ENCODE measurements at places on chromosomes 5 and 9.

GRCh38 chr5:128850049-128850448 lies 115.2 kb upstream of the SLC27A6 start:
- DNase-seq: no peak

DNA sequence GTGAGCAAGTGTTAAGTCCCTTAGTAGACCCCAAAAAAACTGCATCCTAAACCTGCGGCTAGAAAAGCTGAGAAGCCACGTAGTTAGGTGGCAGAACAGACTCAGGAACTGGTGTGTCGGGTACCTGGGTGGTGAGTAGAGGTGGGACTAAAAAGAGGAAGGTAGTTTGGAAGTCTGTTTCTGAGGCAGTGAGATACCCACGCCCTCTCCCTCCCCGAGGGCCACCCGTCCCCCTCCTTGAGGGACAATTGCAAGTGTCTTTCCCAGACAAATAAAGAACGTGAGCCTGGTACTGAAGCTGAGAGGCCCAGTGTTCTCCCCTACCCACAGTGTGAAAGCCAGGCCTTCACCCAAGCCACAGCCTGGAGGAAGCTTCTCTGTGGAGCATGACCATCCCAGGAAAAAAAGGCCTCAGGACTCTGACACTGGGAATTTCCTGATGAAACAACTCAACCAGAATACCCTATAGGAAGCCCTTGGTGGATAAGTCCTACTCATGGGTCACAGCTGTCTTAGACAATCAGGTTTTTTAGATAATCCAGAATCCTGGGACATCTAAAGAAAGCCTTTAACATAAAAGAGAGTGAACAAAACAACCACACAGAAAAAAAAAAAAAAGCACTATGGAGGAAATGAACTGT lies 7.0 kb upstream of the CD74 start:
- no peak for DNase-seq

DNA sequence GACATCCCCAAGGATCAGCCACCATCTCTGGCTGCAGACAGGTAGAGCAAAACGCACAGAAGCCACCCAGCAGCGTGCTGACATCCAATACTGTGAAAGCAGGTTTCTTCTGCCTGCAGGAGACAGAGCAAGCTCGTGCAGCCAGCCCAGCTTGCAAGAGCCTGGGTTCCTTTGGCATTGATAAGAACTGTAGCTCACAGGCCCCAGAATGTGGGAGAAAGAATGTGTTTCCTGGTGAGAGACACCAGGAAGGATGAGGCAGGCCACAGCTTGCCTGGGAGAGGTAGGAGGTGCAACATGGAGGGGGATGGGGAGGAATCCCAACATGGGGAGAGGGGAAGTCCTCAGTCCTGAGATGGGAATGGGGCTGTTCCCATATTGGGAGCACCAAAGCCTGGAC lies 34.0 kb upstream of the ARAP3 start:
- DNase-seq: no peak

- no peak for DNase-seq
Observed at GRCh38 chr9:134304690-134305089, 21.6 kb upstream of the RXRA start.

GRCh38 chr5:77186652-77187370 lies 23.7 kb upstream of the PDE8B start:
- no peak for DNase-seq

DNA sequence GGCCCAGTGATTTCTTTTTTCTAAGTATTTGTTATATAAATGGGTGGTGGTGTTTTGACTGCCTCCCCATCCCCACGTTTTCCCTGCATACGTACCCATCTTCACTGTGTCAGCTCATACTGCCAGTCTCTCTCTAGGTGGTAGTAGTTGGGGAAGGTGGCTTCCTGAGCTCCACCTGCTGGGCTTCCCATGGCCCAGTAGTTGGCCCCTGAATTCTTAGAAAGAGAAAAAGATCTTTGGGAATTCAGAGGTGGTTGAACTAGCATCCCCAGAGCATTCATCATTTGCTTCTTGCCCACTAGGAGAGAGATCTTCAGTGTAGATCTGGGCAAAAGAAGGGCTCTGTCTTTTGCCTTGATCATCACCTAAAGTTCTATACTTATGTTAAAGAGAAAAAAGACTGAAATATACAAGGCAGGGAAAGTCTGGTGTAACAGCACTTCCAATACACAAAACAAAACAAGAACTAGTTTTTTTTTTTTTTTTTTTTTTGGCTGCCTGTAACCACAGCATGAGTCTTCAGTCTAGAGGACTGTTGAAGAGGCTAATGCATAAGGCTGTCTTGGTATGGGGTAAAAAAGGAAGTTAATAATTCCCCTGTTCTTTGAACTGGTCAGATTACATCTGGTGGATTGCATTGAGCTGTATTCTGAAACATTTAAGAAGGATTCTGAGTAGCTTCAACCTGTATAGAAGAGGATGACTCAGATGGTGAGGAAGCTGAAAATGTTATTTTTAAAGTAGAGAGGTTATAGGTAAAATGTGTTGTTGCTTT lies 128.7 kb downstream of the ATG10 start:
- DNase-seq: no peak

GRCh38 chr5:75706775-75707174 lies 10.5 kb downstream of the POC5 start:
- no peak for DNase-seq

DNA sequence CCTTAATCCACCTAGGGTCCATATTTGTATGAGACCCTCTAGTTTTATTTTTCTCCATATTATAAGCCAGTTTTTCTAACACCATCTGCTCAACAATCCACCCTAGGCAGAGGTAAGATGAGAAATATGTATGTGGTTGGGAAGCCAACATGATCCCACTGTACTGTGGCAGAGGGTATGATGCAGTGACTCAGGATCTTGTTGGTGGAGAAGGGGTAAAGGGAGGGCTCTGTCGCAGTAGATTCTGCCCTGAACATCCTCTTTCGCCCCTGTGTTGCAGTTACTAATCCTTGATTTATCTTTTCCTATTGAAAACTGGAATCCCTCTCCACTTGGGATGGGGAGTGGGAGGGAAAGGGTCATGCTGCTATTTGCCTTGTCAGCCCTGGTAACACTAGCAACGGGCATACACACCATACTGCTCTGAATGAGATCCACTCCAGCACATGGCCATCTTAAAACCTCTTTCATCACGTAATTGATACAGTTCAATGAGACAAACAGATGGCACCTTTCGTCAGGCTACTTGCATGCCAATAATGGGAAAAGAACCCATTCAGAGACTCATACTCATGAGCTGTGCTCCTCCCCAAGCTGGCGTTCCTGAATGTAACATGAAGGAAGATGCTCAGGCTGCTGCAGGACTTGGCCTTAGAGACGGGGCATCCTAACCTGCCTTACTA lies 63.0 kb downstream of the ADAMTS12 start:
- DNase-seq: no peak

GRCh38 chr5:71734141-71734540 lies 15.1 kb downstream of the CARTPT start:
- peak; percentile 2 for DNase-seq

DNA sequence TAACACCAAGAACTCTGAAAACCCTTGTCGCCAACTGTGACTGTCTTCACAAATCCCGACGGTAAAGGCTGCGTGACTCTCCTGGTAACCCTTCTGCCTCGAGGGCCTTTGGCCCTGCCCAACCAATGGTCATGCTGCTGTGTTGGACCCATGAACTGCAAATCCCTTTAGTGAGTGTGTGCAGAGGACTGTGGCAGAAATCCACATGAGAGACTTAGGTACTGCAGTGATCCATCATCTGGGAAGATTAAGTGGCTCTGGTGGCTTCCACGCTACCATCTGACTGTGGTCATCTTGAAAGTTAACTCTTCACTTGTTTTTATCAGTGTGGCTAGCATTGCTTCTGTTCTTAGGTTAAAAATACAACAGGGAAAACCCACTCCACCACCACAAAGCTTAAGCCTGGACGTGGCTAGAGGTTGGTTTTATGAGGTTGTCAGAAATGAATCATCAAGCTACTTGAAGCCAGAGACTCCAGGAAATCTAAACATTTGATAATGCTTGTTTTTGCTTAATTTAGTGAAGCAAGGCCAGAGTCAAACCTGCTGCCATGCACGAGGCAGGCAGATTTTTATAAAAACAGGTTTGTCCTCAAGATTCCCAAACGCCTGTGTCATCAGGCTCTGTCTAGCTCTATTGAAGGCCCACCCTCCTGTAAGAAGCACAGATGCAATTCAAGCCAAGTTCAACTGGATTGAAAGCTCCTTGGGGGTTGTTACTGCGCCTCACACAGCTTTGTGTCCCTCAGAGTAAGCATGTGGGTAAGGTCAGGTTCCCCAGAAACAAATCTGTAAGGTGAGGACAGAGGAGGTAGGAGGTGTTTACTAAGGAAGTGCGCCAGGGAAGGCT lies 52.7 kb upstream of the ERCC6L2 start:
- no peak for DNase-seq

DNA sequence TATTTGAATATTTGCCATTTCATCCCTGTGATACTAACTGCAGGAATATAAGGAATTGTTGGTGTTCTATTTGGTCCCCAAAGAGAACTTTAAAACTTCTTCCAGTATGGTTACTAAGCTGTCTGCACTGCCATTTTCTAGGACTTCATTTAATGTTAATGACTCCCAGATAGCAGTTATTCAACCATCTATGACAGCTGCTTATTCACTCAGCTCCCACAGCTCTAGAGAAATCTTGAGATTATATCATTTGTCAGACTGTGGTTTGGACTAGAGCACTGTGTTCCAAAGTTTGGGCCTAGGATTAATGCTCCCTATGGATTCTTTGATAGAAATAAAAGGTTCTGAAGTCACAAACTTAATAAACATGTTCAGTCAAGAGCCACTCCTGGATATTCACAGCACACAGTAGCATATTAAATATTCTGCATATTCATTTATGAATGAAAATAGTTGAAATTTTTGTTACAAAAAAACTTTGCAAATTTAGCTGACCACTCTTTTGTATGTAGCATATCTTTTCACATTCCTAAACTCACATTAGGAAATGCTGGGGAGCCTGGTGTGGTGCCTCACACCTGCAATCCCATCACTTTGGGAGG lies 173.7 kb downstream of the NFIB start:
- no peak for DNase-seq

DNA sequence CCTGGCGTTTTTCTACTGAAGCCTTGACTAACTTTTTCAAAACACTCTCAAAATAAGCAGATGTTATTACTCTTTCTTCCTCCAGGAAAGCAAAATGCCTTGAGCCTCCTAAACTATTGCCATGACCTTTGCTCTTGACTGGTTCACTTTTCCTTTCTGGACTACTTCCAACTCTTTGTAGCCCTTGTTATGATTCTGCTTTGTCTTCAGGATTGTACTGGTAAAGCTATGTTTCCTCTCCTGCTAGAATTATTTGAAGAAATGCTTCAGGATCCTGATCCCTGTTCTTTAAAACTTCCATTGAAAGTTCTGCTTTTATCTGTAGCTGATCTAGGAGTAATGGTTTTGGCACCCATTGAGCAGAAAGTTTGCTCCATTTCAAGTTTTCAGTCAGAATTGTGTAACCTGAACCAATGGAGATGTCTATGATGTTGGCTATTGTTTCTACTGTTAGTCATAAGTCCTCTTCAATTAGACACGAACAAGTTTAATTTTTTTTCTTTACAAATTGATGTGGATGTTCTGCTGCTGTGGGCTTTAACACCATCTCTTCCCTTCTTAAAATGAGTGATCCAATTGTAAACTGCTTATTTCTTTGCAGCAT lies 1356.4 kb downstream of the EFNA5 start:
- DNase-seq: no peak

DNA sequence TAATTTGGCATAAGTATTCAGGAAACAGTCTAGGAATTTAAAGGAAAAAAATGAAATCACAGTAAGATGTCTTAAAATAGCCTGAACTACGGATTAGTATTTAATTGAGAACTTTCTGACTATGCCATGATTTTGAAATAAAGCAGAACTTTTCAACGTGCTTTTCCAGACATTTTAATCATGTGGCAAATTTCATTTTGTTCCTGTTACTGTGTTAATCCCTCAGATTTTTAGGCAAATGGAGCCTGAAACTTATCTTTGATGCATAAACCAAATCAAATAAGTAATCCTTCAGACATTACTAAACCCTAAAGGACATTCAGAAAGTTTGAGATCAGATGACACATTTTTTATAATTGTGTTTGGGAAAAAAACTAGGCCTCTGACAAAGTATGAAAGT lies 75.7 kb downstream of the FBN2 start:
- no peak for DNase-seq

GRCh38 chr9:88425538-88425950 lies 37.3 kb downstream of the SPIN1 start:
- no peak for DNase-seq

DNA sequence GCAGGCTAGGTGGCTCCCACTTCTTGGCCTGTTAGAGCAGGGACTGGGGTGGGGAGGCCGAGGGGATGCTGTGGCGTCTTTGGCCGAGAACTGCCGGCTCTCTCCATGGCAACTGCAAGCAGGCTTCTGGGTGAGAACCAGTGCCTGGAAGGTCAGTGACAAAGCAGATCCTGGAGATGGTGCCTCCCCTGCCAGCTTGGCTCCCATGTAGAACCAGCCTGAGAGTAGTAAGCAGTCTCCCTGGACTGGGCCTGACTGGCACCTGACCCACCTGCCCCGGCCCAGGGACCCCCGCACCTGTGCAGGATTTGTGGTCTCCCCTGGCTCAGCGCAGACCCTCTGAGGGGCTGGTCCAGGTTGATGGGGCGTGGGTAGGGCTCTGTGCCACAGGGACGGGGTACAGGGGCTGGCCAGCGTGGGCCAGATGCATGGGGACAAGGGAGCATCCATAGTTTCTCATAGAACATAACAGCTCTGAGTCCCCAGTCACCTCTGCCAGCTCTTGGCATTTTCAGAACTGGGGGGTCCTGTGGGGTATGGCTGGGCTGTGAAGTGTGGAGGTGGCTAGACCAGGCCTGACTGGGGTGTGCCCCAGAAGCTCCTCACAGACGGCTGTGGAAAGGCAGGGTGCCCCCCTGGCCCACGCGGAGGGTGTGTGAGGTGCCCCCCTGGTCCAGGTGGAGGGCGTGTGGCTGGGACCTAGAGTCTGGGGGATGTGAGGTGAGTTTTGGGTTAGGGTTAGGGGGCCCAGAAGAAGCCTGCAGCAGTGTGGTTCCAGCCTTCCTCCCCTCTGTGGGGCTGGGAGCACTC lies 22.2 kb downstream of the CACNA1B start:
- DNase-seq: no peak

GRCh38 chr9:99752417-99753109 lies 69.1 kb upstream of the NR4A3 start:
- DNase-seq: no peak

GRCh38 chr9:110284211-110284844 lies 28.0 kb upstream of the TXN start:
- no peak for DNase-seq

DNA sequence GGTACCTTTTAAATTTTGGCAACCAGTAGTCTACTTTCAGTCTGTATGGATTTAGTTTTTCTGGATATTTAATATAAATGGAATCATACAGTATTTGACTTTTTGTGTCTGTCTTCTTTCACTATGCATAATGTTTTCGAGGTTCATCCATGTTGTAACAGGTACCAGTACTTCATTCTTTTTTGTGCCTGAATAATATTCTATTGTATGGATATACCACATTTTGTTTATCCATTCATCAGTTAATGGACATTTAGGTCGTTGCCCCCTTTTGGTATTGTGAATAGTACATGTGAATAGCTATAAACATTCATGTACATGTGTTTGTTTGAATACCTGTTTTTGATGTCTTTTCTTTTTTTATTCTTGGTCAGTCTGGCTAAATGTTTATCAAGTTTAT lies 19.1 kb upstream of the TBCA start:
- DNase-seq: no peak

GRCh38 chr5:134507452-134507851 lies 18.0 kb upstream of the JADE2 start:
- DNase-seq: no peak

Data from NCI-H345 (cell line).